ENCODE measurements at places on chromosomes 12 and 14.

DNA sequence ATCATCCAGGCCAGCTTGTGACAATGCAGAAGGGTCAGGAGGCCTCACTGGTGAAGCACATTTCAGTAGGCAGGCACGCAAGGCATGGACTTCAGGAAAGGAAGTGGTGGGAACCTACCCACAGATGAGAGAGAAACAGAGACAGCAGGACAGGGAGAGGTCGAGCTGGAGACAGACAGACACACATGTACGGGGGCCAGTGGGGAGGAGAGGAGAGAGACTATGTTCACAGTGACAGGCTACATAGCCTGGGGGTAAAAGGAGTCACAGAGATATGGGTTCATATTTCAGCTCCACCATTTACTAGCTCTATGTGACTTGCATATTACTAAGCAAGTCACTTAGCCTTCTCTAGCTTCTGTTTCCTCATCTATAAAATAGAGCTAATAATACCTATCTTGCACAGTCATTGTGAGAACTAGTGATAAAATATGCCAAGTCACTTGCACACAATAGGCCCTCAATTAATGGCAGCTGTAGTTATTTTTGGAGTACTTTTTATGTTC is 91.1 kb upstream of the FUT8 start:
- no peak for DNase-seq

DNA sequence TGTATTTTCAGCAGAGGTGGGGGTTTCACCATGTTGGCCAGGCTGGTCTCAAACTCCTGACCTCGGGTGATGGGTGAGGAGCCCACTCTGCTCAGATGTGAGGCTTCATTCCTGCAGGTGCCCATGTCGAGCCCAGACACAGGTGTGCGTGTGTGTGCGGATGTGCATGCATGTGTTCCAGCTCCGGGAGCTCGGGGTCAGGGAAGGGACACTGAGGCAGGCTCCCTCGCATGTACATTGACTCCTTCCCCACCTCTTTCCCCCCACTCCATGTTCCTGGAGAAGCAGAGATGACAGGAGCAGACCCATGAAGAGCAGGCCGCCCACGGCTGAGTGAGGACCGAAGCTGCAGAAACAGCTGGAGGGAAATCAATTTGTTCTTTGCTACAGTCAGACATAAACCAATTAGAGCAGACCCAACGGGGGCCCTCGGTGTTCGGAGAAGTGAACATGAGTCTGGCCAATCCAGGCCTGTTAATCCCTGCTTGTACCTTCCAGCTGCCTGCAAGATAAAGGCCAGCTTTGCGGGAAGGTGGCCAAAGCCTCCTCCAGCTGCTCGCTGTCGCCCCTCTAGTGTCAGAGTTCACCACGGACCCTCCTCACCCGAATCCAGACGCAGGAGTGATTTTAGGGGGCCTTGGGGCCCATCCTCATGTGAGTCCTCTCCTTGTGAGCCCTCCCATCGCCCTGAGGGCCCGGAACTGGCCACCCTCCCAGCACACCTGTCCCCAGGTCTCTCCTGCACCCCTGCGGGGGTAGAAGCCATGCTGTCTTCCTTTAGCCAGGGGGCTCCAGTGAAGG is 321.0 kb upstream of the RTL1 start:
- no peak for DNase-seq

- DNase-seq, result no peak
Measured at GRCh38 chr12:51865757-51866270, 17.3 kb upstream of the FIGNL2 start.

GRCh38 chr14:96198430-96199130 is 6.1 kb upstream of the BDKRB2 start:
- no peak for DNase-seq

GRCh38 chr12:100166232-100166631 is 23.6 kb upstream of the BLTP3B start:
- DNase-seq, result no peak

DNA sequence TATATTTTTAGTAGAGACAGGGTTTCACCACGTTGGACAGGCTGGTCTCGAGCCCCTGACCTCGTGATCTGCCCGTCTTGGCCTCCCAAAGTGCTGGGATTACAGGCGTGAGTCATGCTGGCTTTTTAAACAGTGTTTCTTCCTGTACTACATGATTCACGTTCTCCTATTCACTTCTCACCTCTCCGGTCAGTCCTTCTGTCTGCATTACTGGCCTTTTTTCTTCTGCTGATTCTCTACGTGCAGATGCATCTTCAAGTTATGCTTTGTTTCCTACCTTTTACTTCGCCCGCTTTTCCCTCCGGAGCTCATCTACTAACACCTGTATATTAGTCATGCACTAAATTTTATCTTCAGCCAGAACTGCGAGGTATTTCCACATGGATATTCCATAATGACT is 296.2 kb upstream of the FLRT2 start:
- DNase-seq, result no peak

- no peak for DNase-seq
Measured at GRCh38 chr12:46830731-46831334, 5.0 kb upstream of the SLC38A4 start.

GRCh38 chr14:93103392-93104080 is 12.2 kb downstream of the ITPK1 start:
- no peak for DNase-seq

GRCh38 chr14:90659156-90659555 is 157.1 kb downstream of the TTC7B start:
- no peak for DNase-seq

GRCh38 chr12:80419644-80420043 is 24.4 kb upstream of the PTPRQ start:
- DNase-seq, result no peak

Data from H1 (cell line).